ENCODE measurements at places on chromosomes 16 and 17. TPM values are rescaled to one million over a fixed set of nuclear protein-coding genes. Genes with fewer than 3 reads are reported as not detected.
A peak's percentile ranks its signal among the peaks of the same experiment; 100 is the strongest.

DNA sequence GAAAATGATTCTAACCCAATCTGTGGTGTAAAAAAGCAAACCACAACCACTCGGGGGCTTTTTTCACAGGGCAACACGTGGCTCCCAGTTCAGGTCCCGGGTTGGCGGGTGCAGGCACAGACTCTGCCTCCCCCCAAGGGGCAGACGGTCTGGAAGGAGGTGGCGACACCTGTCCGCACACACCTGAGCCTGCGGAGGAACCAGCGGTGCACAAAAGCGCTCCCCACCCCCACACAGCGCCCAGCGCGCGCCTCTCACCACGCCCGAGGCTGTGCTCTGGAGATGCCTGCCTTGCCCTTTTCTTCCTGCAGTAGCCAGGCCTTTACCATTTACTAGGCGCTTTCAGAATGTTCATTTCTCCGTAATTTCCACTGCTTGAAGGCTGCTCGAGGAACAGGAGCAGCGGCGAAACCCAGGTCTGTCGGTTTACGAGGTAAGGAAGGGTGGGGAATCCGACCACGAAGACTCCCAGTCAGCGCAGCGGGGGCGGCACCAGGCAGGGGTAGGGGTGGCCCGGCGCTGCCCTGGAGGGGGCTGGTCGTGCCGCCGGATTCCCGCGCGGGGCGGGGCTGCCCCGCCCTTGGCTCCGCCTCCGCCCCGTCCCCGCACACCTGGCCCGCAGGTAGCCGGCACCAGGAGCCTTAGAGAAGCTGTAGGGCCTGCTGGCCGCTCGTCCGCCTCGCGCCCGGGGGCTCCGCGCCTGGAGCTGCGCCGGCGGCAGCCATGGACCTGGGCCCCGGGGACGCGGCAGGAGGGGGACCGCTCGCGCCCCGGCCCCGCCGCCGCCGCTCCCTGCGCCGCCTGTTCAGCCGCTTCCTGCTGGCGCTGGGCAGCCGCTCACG is at the start of gene USP43:
Gene USP43 (plus strand): TSS at position 608 of the 842 bp plus-strand sequence. CDS start 116 bp downstream, at position 724.
- H3K27me3 ChIP-seq = no peaks in the 10 kb centered on the region
- no peaks in the 10 kb centered on the region for H3K36me3 ChIP-seq
- H3K4me3 ChIP-seq = peak within 1 kb of the TSS; percentile 60
- H3K4me1 ChIP-seq = peaks cover 4% of the 10 kb centered on the region

- H3K36me3 ChIP-seq = no peaks in the 10 kb centered on the region
- H3K4me1 ChIP-seq = no peaks in the 10 kb centered on the region
- H3K4me3 ChIP-seq = no peak overlapping the region
- DNase-seq = no peak
These were observed 76.2 kb upstream of the DNAH17 start for GRCh38 chr17:78653382-78653781.

DNA sequence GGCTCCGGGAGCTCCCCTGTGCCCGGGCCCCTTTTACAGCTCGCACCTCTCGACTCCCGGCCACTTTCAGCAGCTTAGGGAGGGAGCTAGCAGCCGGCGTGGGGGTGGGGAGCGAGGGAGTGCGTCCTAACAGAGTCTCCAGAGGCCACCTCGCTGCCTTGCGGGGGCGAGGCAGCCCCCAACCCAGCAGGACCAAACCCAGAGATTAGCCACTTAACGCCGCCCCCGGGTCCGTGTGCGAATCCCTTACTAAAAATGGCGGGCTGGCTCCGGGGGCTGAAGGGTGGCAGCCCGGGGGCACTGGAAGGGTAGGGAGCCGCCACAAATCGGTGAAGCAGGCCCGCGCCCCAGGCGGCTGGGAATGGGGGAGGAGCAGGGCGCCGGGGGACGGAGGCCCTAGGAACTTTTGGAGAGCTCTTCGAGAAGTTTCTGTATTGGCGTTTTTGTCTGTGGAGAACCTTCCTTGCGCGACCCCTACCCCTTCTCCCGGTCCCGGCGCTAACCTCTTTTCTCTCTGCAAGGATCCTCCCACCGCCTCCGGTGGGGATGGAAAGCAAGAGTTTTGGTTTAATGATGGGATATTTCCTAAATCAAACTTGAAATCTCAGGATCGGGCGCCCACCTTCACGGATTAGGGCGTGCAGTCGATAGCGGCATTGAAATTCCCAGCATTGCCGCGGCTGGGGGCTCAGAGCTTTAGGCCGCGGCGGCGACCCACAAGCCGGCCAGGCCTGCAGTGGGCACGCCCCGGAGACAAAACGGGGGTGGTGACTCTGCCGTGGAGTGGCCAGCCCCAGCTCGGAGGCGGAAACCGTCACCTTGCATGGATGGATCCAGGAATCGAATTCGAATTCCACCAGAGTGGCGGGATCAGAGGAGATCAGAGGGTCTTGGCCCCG is 793 bp upstream of the IRX3 start:
- peak overlapping the region; percentile 26 for H3K4me3 ChIP-seq
- H3K4me1 ChIP-seq = peaks cover 3% of the 10 kb centered on the region
- no peaks in the 10 kb centered on the region for H3K36me3 ChIP-seq
- peaks cover 55% of the 10 kb centered on the region for H3K27me3 ChIP-seq
- no peak for DNase-seq

DNA sequence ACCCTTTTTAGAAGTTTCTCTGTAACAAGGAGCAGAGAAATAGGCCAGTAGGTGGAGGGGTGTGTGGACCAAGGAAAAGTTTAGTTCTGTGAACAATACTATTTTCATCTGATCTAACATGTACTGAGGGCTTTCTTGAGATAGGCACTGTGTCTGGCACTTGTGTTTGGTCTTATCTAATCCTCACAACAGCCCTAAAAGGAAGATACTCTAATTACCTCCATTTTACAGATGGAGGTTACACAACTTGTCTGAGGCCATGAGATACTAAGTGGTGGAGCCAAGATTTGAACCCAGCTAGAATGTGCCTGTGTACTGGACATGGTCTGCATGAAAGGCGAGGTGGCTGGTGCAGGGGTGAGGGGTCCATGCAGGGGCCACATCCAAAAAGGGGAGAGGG is 4.5 kb downstream of the TNFSF12 start:
- no peaks in the 10 kb centered on the region for H3K36me3 ChIP-seq
- H3K4me3 ChIP-seq = no peak overlapping the region
- no peaks in the 10 kb centered on the region for H3K27me3 ChIP-seq
- DNase-seq = no peak
- H3K27ac ChIP-seq = no peak overlapping the region
- H3K4me1 ChIP-seq = peaks cover 8% of the 10 kb centered on the region

DNA sequence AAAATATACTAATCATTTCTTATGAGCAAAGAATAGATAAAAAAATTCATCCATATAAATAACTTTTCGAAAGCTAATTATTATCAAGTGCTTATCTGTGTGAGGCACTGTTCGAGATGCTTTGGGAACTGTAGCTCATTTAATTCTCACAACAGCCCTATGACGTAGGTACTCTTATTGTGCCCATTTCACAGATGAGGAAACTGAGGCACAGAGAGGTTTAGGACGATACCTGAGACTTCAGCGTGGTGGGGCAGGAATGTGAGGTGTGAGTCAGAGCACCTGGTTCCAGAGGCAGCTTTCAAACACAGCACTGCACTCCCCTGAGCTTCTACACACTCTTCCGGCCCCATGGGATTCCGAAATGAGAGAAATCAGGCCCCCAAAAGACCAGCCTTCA is 185.8 kb upstream of the HSBP1 start:
- no peak overlapping the region for H3K27ac ChIP-seq
- H3K27me3 ChIP-seq = peaks cover 5% of the 10 kb centered on the region
- no peak for DNase-seq
- no peak overlapping the region for H3K4me3 ChIP-seq
- H3K4me1 ChIP-seq = no peaks in the 10 kb centered on the region
- H3K36me3 ChIP-seq = no peaks in the 10 kb centered on the region

DNA sequence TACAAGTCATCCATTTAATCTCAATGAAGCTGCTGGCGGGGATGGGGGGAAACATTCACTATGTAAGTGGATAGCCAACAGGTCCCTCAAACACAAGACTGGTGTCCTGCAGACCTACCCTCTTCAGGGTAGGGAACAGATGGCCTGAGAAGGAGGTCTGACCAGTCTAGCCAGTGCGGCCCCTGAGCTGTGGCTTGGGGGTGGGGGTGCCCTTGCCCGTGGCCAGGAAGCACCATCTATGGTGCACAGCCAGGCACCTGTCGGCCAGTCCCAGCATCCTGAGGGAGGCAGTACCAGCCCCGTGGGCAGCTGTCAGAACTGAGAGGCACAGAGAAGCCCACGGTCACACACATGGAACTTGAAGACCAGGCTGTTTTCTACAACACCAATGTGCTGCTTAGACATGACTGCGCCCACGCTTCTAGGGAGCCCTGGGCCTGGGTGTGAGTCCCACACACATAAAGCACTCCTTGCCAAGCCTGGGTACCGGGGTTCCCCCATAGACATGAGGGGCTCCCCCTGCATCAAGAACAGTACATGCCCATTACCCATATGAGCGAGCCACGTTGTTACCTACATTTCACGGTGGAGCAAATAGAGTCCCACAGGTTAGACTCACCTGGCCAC is 40.9 kb downstream of the RMI2 start:
- no peaks in the 10 kb centered on the region for H3K27me3 ChIP-seq
- no peak overlapping the region for H3K4me3 ChIP-seq

DNA sequence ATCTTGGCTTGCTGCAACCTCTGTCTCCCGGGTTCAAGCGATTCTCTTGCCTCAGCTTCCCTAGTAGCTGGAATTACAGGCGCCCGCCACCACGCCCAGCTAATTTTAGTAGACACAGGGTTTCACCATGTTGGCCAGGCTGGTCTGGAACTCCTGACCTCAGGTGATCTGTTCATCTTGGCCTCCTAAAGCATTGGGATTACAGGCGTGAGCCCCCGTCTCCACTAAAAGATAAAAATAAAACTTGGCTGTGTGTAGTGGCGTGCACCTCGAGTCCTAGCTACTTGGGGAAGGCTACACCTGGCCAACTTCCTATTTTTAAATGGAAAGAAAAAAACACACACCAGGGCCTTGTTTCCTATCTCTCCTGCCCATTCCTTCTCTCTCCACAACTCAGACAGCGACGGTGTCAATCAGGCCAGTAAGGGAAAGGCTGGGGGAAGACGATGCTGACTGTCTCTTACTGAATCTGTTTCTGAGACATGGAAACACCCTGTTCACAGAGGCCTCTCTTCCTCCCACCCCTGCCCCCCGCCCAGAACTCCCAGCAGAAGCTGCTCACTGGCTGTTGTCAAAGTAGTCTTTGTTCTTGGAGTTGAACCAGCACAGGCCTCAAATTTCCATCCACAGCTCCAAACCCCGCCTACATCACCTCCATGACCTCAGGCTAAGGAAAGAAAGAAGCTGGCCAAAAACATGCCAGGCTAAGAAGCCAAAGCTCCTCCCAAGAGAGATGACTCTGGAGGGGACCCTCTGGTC is 96.6 kb downstream of the NXN start:
- no peaks in the 10 kb centered on the region for H3K27me3 ChIP-seq
- peak; percentile 84 for DNase-seq
- H3K36me3 ChIP-seq = no peaks in the 10 kb centered on the region
- peaks cover 27% of the 10 kb centered on the region for H3K4me1 ChIP-seq
- H3K4me3 ChIP-seq = no peak overlapping the region

DNA sequence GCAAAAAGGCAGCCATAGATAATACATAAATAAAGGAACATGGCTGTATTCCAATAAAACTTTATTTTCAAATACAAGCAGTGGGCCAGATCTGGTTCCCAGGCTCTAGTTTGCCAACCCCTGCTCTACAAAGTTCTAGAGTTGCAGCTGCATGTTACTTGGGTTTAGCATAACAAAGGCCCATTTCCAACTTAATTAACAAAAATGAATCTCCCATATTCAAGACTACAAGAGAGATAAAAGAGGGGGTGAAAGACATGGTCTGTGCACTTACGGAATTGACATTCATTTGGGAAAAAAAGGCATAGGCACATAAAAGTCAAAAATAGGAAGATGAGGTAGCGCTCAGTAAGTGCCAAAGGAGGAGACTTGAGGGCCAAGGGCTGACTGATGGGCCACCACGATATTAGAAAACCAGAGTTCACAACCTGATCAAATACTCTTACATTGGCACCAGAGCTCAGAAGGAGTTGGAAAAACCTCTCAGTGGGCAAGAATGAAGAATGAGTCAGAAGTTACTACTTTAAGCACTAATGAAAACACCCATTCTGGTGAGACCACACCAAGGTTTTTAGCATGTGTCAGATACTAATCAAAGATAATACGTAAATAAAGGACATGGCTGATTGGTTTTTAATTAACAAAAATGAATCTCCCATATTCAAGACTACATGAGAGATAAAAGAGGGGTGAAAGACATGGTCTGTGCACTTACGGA is 164.0 kb downstream of the VPS53 start:
- no peak for DNase-seq
- no peak overlapping the region for H3K27ac ChIP-seq
- no peak overlapping the region for H3K4me3 ChIP-seq
- H3K27me3 ChIP-seq = no peaks in the 10 kb centered on the region

DNA sequence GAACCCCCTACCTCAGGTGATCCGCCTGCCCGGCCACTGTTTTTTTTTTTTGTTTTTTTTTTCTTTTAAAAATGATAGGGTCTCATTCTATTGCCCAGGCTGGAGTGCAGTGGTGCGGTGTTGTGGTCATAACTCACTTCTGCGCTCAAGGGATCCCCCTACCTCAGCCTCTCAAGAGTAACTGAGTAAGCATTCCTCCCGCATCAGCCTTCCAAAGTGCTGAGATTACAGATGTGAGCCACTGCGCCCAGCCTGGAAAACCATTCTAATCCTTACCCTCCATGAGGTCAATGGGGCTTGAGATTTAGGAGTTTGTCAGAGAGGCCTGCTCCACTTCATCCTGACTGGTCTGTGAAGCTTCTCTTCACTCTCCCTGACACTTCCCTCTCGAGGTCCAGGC is 12.5 kb downstream of the ERAL1 start:
- H3K27me3 ChIP-seq = no peaks in the 10 kb centered on the region
- no peaks in the 10 kb centered on the region for H3K4me1 ChIP-seq
- H3K36me3 ChIP-seq = no peaks in the 10 kb centered on the region
- H3K4me3 ChIP-seq = no peak overlapping the region
- no peak for DNase-seq
- H3K27ac ChIP-seq = no peak overlapping the region

The MT3 gene
- not detected for total RNA-seq

The TPSG1 gene
- total RNA-seq = not detected

The TMEM92 gene
- total RNA-seq = 0.15 TPM

The OMG gene
- not detected for total RNA-seq

The TNK1 gene
- 7.4 TPM for total RNA-seq

The SOCS1 gene
- 1.9 TPM for total RNA-seq

The HBZ gene
- not detected for total RNA-seq

The DCTPP1 gene
- 18.8 TPM for total RNA-seq

The SLFN12L gene
- total RNA-seq = 0.23 TPM
